ENCODE measurements at places on chromosomes 11 and 22. TPM values are rescaled to one million over a fixed set of nuclear protein-coding genes. Genes with fewer than 3 reads are reported as not detected.

KIAA1671 gene
- 2.9 TPM for total RNA-seq

ZDHHC24 gene
- 18.4 TPM for total RNA-seq

HBG2 gene
- total RNA-seq = not detected

UCP3 gene
- total RNA-seq = 3.0 TPM

GRCh38 chr11:17490938-17491337 lies 14.3 kb upstream of the ABCC8 start:
- H3K4me3 ChIP-seq = no peak overlapping the region
- H3K27ac ChIP-seq = no peak overlapping the region
- H3K4me1 ChIP-seq = no peaks in the 10 kb centered on the region
- no peak for DNase-seq

GRCh38 chr22:37430941-37431340 lies 3.7 kb upstream of the ELFN2 start:
- no peak overlapping the region for H3K27ac ChIP-seq
- H3K27me3 ChIP-seq = peaks cover 44% of the 10 kb centered on the region

IGHMBP2 gene
- 17.5 TPM for total RNA-seq

DNA sequence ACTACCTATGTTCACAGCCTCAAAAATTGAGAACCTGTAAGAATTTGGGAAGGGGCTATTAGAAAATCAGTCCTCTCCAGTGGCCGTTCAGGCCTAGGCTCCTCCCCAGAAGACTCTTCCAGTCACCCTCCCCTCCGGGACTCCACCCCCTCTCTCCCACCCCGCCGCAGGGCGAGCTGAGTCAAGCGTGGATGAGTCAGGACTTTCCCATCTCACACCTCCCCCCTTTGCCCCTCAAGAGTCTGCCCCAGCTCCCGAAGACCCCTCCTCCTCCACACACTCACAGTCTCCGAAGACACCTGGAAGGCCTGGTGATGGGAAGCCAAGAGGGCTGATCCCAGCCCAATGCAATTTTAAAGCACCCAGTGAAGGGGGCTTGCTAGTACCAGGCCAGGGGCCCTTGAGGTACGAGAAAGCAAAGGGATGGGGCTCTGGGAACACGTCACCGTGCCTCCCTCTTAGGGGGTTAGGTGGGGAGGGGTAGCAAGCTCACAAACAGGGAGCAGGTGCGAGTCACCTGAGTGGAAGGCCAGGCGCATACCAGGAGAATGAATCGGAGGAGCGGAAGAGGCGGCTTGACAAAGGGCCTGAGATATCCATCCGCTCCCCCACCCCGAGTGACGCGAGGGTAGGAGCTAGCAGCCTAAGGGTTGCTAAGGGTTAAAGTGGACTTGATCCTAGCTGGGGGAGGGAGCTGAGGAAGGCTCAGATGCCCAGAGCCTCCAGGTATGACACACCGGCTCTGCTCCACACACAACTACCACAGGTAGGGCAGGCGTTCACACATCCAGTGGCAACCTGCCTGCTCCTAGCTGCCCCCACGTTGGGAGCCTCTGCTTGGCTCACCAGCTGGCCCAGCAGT lies 13.6 kb downstream of the BCL9L start:
- peaks cover 99% of the 10 kb centered on the region for H3K4me1 ChIP-seq
- H3K27ac ChIP-seq = peak overlapping the region; percentile 80

GRCh38 chr11:60816590-60817157 lies 25.2 kb upstream of the CCDC86 start:
- H3K4me3 ChIP-seq = no peak overlapping the region
- H3K27ac ChIP-seq = no peak overlapping the region
- H3K36me3 ChIP-seq = no peaks in the 10 kb centered on the region

DNA sequence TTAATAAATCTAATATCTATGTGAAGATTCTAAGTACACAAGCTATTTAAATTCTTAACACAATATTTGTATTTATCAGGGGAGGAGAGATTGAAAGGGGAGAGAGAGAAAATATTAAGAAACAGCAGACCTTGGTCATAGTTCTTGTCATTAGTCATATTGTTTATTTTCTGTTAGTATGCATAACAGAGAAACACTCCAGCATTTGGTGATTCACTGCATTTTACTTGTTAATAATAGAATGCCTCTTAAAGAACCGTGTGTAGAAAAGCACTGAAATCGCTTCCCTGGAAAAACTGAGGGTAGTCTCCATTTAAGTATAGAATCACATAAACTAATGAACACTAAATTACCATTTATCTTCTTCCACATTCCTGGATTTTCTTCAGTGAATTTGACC lies 122.7 kb upstream of the TRPC6 start:
- H3K27ac ChIP-seq = no peak overlapping the region
- no peak overlapping the region for H3K4me3 ChIP-seq
- no peaks in the 10 kb centered on the region for H3K36me3 ChIP-seq
- no peak for DNase-seq
- no peaks in the 10 kb centered on the region for H3K27me3 ChIP-seq

DNA sequence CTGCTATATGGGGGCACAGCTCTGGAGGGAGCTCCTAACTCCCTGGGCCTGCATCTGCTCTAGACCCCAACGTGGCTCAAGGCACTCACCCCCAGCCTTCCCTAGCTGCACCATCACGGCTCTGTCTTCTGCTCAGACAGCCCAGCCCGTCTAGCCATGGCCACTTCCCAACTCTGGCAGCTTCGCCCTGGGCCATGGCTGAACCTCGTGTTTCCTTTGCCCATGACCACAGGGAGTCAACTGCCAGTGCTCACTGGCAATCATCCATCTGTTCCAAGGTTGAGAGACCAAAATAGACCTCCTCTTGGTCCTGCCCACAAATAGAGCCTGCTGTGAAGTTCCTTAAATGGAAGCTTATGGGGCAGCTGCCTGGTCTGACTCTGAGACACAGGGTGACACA lies 5.4 kb downstream of the LMO1 start:
- no peak overlapping the region for H3K4me3 ChIP-seq
- H3K36me3 ChIP-seq = no peaks in the 10 kb centered on the region
- H3K4me1 ChIP-seq = peaks cover 10% of the 10 kb centered on the region
- H3K27me3 ChIP-seq = peaks cover 27% of the 10 kb centered on the region
- no peak for DNase-seq

- peaks cover 14% of the 10 kb centered on the region for H3K4me1 ChIP-seq
- peaks cover 4% of the 10 kb centered on the region for H3K27me3 ChIP-seq
- no peak overlapping the region for H3K27ac ChIP-seq
- peak; percentile 72 for DNase-seq
Measured at GRCh38 chr11:77127235-77127911, 673 bp upstream of the MYO7A start.

APOBEC3H gene
- 0.67 TPM for total RNA-seq

PNPLA5 gene
- not detected for total RNA-seq

TP53I11 gene
- total RNA-seq = 3.5 TPM

GRCh38 chr11:2526808-2527381 lies 82.1 kb downstream of the KCNQ1 start:
- H3K4me1 ChIP-seq = peaks cover 37% of the 10 kb centered on the region
- no peak for DNase-seq
- no peaks in the 10 kb centered on the region for H3K27me3 ChIP-seq
- H3K4me3 ChIP-seq = peak overlapping the region; percentile 19

DNA sequence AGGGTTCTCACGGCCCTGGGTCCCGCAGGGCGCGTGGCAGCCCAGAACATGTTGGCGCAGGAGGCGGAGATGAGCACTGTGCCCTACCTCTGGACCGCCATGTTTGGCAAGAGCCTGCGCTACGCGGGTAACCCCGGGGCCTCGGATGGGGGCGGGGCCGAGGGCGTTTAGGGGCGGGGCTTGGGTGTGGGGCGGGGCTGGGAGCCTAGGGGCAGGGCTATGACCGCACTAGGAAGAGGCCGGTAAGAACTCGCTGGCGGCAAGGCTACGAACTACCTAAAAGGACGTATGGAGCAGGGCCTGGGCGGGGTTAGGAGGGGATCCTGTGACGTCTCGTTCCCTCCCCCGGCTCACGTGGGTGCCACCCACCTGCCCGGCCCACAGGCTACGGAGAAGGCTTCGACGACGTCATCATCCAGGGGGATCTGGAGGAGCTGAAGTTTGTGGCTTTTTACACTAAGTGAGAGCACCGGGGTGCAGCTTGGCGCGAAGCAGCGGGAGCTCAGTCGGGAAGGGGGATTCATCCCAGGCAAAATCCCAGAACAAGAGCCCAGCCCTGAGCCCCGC lies 2.8 kb upstream of the LZTR1 start:
- H3K4me1 ChIP-seq = peaks cover 46% of the 10 kb centered on the region
- H3K27ac ChIP-seq = no peak overlapping the region
- no peaks in the 10 kb centered on the region for H3K27me3 ChIP-seq

DNA sequence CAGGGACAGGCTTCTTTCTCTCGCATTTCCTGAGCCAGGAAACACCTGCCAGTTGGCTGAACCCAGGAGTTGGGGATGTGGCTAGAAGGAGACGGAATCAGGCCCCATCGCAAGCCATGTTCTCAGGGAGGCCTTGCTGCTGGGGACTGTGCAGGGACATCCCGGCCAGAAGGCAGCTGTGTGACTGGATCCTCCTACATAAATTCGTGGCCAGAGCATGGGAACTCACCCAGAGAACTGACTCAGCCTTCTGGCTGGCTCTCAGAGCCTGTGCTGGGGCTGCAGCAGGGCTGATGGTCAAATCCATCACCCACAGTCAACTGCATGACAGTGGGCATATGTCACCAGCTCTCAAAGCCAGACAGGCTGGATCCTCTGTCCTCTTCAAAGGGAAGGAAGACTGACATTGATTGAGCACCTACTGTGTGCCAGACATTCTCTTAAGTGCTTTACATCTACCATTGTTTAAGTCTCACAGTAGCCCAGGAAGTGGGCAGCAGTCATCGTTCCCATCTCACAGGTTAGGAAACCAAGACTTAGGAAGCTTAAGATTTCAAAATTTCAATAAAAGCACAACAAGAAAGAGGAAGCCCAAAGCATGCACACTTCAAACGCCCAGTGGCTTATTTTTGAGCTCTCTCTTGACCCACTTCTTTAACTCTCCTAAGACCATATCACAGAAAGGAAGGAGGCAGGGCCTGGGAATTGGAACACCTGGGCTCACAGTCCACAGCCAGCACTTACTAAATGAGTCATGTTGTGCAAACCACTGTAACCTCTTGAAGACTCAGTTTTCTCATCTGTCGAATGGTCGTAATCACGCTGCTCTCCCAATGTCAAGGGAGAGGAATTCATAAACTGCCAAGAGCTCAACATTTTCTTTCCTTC lies 30.9 kb upstream of the CACNG2 start:
- peaks cover 21% of the 10 kb centered on the region for H3K27me3 ChIP-seq
- H3K36me3 ChIP-seq = no peaks in the 10 kb centered on the region
- no peak overlapping the region for H3K4me3 ChIP-seq
- H3K4me1 ChIP-seq = no peaks in the 10 kb centered on the region

DNA sequence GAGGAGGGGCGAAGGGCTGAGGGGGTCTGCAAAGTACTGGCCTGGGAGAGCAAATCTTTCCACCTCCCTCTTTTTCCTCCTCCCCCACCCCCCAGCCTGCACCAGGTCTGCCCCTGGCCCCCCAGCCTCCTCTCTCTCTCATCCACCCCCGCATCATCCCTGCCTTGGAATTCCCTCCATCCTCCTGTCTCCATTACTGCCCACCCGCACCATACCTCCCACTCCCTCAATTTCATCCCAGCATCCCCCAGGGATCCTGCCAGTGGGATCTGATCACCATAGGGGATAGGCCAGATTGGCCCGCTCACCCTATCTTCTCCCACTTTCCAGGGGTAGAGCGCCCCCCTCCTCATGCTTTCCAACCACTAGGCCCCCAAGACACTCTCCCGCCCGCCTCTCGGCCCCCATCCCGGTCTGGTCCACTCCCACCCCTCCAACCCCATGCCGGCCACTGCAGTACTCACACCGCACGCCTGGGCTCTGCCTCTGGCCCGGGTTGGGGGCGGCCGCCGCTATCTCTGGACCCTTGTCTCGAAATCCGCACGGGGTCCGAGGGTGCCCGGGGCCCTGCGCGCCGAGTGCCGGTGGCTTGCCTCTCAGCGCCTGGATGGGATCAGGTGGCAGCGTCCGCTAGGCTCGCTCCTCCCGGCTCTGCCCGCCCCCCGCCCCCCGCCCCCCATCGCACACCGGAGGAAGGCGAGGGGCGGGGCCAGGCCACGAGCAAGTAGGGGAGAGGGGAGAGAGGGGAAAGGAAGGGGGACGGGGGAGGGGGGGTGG lies at the start of gene GAL3ST3:
Gene GAL3ST3 (minus strand): TSS at position 615 of the 777 bp plus-strand sequence. CDS start 3,746 bp downstream, outside the sequence.
- no peak within 1 kb of the TSS for H3K27ac ChIP-seq
- H3K36me3 ChIP-seq = peaks cover 7% of the 10 kb centered on the region
- DNase-seq = no peak
- no peak within 1 kb of the TSS for H3K4me3 ChIP-seq

GRCh38 chr11:44906649-44907048 lies 44.0 kb downstream of the TP53I11 start:
- H3K4me1 ChIP-seq = peaks cover 9% of the 10 kb centered on the region
- H3K27me3 ChIP-seq = no peaks in the 10 kb centered on the region
- no peak overlapping the region for H3K4me3 ChIP-seq
- DNase-seq = no peak

RHOD gene
- not detected for total RNA-seq

DNA sequence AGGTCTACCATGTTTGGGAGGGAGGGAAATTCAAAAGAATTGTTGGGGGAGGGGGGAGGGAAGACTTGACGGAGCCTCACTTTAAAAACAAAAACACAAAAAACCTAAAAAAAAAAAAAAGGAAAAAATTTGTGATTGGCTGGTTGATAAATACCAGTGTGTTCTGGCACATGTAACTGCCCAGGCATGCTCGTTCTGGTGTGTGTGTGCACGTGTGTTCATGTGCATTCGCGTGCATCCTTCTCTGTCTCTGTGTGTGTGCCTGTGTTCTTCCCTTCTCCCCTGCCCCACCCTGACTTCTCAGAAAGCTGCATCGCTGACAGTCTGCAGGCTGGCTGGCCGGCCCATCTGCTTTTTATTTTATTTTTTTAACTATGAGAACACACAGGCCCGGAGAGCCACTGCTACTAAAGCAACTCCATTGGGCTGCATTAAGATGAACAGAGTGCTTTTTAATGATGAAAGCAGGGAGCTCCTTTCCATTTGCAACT lies 22.6 kb upstream of the ADSL start:
- peak overlapping the region; percentile 74 for H3K27ac ChIP-seq
- peak; percentile 22 for DNase-seq
- peaks cover 33% of the 10 kb centered on the region for H3K36me3 ChIP-seq
- H3K27me3 ChIP-seq = no peaks in the 10 kb centered on the region
- peaks cover 49% of the 10 kb centered on the region for H3K4me1 ChIP-seq
- peak overlapping the region; percentile 13 for H3K4me3 ChIP-seq

DNA sequence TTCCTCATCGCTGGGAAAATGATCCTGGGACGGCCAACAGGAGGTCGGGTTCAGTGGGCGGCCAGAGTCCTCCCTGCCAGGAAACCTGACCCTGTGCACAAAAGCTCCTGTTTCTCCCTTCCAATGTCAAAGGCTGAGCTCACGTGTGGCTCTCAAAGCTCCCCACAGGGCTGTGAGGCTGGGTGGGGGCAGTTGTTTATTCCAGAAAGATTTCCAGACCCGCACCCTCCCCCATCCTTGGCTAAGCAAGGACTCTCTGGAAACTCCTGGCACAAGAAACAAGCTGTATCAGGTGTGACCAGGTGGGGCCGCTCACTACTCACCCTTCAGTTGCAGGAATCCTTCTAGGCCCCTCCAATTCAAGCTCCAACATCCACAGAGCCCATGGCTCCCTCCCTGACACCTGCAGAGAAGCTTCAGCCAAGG lies 131.9 kb downstream of the SHANK2 start:
- no peak overlapping the region for H3K4me3 ChIP-seq
- H3K27me3 ChIP-seq = peaks cover 3% of the 10 kb centered on the region
- H3K4me1 ChIP-seq = no peaks in the 10 kb centered on the region
- no peaks in the 10 kb centered on the region for H3K36me3 ChIP-seq
- no peak for DNase-seq
- H3K27ac ChIP-seq = no peak overlapping the region

RTN4R gene
- total RNA-seq = 0.50 TPM

OR52I2 gene
- not detected for total RNA-seq

GRCh38 chr11:90197377-90197776 lies 25.5 kb downstream of the CHORDC1 start:
- no peak overlapping the region for H3K27ac ChIP-seq
- H3K4me1 ChIP-seq = no peaks in the 10 kb centered on the region
- H3K36me3 ChIP-seq = peaks cover 17% of the 10 kb centered on the region
- no peak for DNase-seq
- no peaks in the 10 kb centered on the region for H3K27me3 ChIP-seq

Measured in CD4-positive, alpha-beta T cell (primary cell).